ENCODE measurements at places on chromosomes 11 and 22.

DNA sequence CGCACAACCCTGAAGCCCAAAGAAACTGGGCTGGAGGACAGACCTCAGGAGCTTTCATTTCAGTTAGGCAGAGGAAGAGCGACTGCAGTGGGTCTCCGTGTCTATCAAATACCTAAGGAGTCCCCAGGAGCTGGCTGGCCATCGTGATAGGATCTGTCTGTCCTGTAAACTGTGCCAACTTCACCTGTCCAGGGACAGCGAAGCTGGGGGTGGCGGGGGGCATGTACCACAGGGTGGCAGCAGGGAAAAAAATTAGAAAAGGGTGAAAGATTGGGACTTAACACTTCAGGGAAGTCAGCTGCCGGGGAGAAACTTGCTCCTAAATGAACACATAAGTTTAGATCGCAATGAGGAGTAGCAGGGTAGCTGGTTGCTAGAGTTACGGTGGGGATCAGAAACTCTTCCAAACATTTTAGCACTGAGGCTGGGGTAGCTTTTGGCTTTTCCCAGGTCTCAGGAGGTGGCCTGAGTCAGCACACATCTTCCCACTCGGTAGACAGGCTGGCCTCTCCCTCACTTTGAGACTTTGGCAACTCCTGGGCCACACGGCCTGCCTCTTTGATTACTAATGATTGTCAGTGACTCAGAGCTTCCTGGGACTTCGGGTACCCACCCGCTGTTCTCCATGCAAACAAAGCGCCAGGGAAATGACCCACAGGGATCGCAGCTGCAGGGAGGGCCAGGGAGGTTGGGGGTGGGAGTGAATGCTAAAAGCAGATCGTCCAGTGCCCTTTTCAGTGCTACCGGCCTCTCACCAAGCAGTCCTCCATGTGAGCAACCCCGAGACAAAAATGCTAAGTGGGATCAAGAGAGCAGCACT lies 2.9 kb upstream of the MTFP1 start:
- peak; percentile 45 for DNase-seq

- DNase-seq, result no peak
These were observed 34.6 kb upstream of the SHANK2 start for GRCh38 chr11:71286701-71287643.

GRCh38 chr22:39534591-39535356 lies 2.2 kb upstream of the RPS19BP1 start:
- peak; percentile 80 for DNase-seq

DNA sequence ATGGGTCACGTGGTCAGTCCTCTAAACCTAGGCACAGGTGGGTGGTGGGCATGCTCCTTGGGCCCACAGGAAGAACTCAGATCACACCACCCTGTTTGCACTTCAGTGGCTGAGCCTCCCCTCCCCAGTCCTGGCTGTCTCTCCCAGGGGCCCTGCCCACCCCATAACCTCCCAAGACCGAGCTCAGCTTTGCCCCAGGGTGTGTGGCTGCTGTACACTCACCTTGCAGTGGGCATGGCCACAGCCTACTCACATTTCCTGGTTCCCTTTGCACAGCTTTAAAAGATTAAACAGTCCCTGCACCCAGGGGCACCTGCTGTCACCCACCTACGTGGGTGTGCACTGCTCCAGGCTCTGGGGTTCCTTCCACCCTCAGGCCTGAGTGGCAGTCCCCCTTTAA lies 13.8 kb downstream of the TRIOBP start:
- no peak for DNase-seq

GRCh38 chr22:39471381-39472141 lies 14.7 kb downstream of the MGAT3 start:
- DNase-seq, result no peak

DNA sequence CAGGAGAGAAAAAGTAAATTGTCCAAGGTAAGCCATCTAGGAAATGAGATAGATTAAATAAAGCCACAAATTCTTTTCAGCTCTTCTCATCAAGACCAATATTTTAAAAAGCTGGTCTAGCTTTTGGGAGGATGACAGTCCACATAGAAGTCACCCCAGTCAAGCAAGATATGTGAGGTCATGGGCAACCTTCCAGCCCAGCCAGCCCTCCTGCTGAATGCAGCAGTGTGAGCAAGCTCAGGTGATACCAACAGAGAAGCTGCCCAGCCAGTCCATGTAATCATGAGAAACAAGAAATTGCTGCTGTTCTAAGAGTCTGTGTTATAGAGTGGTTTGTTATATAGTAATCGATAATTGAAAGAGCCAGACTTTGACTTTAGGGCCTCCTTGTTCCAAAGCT lies 28.7 kb downstream of the KCNE3 start:
- no peak for DNase-seq

DNA sequence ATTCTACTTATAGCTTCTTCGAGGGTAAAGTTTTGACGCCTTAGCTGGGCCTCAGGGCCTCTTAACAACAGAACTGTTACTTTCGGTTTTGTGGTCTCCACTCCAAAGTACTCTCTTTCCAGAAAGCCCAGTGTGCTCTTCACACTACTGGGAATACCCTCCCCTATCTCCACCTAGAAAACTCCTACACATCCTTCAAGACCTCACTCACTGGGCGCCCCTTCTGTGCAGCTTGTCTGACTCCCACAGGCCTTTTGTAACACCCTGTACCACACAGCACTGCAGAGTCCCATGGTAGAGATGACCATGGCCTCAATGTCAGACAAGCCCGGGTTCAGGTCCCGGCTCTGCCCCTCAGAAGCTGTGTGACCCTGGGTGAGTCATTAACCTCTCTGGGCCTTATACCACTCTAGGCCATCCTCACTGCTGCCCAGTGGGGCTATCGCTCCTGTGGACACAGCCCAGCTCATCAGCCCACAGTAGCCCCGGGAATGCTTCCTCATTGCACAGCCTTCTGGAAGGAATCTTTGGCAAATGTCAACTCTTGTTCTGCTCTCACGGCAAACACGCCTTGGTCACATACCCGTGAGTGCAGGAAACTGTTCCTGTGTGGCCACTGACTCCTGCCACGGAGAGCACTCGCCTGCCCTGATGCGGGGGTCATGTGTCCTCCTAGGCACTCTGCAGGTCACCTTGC lies 51.4 kb downstream of the SHISAL1 start:
- DNase-seq, result no peak

DNA sequence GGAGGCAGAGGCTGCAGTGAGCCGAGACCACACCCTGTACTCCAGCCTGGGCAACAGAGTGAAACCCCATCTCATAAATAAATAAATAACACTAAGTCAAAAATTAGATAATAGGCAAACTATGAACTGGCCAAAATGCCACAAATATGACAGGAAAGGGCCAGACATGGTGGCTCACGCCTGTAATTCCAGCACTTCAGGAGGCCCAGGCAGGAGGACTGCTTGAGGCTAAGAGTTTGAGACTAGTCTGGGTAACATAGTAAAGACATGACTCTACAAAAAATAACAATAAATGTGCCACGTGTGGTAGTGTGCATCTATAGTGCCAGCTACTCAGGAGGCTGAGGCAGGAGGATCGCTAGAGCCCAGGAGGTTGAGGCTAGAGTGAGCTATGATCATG lies 19.9 kb downstream of the SEC14L6 start:
- DNase-seq, result no peak

DNA sequence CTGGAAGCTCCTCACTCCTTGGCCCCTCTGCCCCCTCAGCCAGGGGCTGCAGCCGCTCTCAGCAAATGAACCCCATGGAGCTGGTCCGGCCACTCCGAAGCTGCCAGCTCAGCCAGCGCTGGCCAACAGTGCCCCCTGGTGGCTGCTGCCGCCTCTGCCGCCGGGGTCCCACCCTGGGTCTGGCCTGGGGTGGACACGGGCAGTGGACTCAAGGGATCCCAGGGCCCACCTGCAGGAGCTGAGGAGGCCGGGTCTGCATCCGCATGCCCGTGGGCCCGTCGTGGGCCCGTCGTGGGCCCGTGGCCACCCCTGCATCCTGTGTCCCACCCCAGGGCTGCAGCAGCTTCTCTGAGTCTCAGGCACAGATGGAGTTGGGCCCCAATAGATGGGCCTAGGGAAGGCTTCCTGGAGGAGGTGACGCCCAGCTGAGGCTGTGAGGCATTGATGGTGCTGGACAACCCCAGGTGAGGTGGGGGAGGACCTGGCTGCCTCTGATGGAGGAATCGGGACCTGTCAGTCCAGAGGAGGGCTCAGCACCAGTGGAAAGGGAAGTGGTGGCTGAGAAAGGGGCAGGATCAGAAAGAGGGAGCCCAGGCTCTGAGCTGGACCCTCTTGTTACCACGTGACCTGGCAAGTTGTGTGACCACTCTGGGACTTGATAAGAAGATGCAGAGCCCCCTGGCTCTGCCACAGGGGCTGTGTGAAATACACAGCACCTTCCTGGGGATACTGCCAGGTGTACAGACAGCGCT lies 522.3 kb downstream of the BRD1 start:
- DNase-seq, result peak; percentile 62

DNA sequence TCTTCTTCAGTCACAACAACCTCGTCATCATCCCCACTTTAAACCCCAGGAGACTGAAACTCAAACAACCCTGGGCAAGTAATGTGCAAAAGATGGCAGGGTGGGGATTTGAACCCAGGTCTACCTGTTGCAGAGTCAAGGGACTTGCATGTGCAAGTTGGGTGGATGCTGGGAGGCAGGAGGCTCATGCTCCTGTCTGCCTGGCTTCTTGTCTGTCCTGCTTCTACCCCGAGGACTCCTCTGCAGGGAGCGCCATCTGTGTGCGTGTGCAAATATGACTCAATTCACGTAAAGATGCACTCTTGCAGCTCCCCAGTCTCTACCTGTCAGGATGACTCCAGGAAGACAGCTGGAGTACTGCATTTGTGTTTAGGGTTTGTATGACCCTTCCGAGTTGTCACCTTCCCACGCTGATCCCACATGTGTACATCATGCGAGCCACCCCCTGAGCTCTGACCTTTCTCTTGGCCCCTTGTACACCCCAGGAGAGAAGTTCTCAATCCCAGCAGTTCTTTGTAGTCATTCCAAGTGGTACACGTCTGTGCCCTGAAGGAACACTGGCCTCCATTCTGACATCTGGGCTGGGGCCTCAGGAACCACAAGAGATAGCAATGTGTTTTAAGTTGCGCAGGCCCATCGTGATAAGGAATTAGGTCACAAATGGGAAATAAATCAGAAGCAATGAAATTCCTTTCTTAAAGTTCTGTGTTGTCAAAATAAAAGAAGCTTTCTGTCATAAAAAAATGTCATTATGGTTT lies 95.7 kb downstream of the CWC15 start:
- no peak for DNase-seq

- peak; percentile 16 for DNase-seq
These were observed 3.1 kb upstream of the MN1 start for GRCh38 chr22:27804470-27805297.

DNA sequence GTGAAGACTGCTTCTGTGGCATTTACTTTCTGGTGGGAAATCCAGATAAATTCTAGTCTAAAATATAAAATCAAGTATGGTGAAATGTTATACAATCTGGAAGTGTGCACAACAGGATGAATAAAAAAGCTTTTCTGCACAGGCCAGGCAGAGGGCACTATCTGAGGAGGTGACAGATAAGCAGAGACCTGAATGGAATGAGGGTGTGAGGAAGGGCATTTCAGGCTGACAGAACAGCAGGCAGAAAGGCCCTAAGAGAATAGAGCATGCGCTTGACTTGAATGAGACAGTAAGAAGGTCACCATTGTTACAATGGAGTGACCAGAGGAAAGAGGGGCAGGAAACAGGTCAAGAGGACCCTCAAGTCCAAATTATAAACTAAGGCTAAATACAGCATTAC lies 33.6 kb upstream of the FNBP4 start:
- DNase-seq, result no peak

GRCh38 chr11:118522571-118523072 lies 4.7 kb upstream of the TTC36 start:
- no peak for DNase-seq

DNA sequence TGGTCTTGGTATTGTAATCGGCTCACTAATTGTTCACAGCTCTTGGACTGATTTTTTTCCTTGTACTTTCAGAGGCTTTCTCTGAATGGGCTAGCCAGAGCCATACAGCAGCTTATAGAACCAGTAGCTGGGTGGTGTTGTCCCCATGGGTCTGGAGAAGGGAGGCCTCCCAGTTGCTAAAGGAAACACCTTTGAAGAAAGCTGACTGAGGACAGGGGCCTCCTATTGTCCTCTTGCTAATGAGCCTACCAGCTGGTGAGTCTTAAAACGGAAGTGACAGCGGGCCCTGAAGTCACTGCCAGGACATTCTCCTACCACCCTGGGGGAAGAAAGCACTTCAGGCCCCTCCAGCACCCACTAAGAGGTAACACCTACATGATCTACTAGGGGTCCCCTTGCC lies 9.9 kb downstream of the FADS3 start:
- no peak for DNase-seq

- DNase-seq, result no peak
These were observed 46.4 kb upstream of the ALX4 start for GRCh38 chr11:44356351-44356750.

DNA sequence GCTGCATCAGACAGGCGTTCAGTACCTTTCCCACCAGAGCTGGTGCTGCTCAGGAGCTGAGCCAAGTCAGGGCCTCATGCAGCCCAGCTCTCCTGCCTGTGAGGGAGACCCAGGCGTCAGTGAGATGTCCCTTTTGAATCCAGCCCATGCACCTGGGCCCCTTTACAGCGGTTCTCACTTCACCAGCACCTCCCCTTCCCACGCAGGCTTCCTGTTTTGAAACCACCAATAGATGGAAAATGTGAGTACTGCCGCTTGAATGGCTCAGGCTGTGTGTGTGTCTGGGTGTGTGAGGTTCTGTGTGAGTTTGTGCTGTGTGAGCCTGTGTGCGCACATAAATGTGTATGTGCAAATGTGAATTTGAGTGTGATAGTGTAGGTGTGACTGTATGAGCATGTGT lies 88.4 kb downstream of the UBASH3B start:
- peak; percentile 81 for DNase-seq

GRCh38 chr22:24532075-24532474 lies 22.9 kb downstream of the GUCD1 start:
- DNase-seq, result no peak

DNA sequence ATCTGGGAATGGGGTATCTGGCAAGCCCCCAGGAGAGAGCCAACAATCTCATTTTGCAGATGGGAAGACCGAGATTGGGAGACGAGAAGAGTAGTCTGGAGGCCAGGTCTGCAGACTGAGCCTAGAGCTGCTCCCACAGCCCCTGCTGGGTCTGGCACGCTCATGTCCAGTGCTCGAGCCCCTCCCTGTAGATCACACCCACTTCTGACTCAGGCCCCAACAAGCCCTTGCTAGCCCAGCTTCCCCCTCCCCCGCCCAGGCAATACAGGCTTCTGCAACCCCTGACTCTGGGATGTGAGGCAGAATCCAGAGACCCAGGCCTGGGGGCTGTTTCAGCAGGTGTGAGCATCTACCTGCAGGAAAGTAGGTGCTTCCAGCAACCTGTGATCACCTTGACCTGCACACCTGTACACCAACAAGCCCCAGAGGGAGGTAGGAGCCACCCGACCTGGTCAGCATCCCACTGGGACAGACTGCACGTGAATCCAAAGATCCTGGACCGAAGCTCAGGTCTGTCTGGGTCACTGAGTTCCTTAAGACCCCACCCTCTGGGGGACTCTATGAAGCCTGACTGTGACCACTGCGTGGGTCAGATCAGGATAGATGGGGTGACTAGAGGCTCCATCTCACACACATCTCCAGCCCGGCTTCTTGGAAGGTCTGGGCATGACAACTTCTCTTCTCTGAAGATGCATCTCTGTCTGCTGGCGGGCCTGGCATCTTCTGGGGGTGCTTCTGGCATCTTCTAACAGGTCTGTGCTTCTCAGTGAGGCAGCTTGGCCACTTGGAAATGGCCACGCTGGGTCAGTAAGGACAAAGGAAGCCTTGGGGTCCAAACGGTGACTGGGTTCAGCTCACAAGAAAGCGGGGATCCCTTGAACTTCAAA lies 29.3 kb downstream of the LINC01488 start:
- no peak for DNase-seq

Data from stimulated activated CD4-positive, alpha-beta T cell treated with anti-CD3 and anti-CD28 coated beads, TNF-alpha, amount 100 ng/mL, for 48 hours (primary cell).